ENCODE measurements at places on chromosomes 5 and 9.

DNA sequence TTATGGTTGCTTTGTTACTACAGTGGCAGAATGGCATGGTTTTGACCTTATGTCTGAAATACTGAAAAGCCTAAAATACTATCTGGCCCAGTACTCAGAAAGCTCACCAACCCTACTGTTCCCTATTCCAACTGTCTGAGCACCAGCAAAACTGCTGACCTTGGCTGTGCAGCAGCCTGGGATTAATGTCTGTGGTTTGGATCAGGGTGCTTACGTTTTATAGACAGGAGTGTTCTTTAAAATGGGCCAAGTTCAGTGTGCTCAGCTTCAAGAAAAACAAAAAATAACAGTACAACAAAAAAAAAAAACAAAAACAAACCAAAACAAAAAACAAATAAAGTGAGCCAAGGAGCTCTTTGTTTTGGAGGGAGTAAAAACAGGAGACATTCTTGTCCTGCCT is 36.4 kb downstream of the SLC28A3 start:
- DNase-seq: no peak

DNA sequence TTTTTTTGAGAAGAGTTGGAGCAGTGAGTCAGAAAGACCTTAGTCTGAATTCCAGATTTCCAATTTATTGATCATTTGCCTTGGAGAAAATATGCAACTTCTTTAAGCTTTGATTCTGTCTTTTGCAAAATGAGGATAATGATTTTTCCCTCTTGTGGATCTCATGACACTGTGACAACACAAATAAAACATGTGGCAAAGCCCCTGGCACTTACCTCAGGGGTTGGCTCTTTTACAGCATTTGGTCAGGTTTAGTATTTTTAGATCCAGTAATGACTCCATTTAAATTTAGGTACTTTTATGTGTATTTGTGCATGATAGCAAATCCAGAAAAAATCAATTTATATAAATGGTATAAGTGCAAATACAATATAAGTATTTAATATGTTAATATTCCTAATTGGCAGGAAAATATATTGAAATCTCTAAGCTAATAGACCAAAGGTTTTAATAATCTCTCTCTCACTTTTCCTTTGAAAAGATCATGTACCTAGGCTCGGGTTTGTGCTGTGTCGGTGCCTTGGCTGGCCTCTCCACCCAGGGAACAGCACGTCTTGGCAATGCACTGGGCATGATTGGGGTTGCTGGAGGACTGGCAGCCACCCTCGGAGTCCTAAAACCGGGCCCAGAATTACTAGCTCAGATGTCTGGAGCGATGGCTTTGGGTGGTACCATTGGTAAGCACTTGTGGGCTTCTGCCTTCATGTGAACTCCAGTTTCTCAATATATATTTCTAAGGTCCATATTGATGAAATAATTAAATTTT is 49.7 kb downstream of the NNT start:
- no peak for DNase-seq

DNA sequence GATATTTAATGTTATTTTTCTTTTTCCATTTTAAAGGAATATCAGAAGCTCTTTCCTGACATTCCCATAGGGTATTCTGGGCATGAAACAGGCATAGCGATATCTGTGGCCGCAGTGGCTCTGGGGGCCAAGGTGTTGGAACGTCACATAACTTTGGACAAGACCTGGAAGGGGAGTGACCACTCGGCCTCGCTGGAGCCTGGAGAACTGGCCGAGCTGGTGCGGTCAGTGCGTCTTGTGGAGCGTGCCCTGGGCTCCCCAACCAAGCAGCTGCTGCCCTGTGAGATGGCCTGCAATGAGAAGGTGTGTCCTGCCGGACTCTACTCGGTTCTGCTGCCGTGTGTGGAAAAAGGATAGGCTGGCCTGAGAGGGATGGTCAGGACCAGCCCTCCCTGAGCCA is 24.2 kb downstream of the NANS start:
- DNase-seq: no peak

- no peak for DNase-seq
These were observed 143.1 kb upstream of the NR4A3 start for GRCh38 chr9:99678566-99678965.

DNA sequence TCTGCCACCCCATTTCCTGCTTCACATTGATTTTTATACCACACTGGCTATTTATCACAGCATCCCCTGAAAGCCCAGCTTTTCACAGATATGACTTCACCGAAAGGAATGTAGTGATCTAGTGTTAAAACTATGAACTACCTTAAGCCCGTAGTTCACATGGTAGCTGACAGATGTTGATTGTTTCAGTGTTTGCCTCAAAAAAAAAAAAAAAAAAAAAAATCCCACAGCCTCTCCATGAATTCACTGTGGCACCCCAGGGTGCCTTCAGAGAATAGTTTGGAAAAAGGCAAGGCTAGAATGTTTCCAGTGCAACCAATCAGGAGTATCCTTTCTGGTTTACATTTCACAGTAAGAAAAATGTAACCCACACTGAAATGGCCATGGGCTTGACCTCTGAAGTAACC is 37.1 kb downstream of the GLIS3 start:
- no peak for DNase-seq
